ENCODE measurements at places on chromosomes 5 and 9.

DNA sequence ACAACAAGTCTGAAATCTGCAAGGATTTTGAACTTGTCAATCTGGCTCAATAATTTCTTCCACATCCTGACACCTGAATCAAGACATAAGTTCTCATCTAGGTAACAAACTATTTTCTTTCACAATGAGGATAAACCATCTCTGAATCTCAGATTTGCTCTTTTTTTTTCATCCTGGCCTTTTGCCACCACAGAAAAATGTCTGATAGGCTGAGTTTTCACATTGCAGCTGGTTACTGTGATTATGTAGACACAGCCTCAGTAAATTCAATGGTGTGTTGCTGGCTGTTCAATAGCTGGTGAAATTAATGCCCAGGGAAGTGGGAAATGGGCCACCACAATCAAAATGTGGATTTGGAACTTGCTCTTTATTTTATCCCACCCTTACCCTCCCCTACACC lies 2.8 kb upstream of the ADRA1B start:
- DNase-seq: no peak

- DNase-seq: no peak
Measured at GRCh38 chr5:45596320-45596719, 99.9 kb downstream of the HCN1 start.

DNA sequence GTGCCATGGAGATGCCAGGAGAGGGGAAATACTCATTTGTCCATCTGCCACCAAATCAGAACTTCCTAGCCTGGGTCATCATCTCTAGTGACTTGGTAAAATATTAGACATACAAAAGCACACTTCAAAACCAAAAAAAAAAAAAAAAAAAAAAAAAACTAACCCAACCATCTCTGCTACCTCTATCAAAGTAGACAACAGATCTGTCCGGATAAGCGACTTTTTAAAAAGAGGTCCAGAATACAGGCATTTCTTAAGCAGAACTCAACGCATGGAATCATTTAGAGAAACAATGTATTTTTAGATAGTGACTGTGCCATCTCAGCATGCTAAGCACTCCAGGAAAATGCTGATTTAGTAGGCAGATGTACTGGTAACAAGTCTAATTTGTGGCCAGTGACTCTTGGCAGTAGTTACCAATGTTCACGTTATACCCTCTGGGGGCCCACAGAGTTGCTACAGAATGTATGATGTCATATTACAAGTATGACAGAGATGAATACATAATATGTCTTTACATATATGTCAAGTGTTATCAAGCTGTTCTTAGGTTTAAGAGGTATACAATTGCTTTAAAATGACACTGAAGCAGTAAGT lies 107.8 kb downstream of the SMIM23 start:
- DNase-seq: no peak

DNA sequence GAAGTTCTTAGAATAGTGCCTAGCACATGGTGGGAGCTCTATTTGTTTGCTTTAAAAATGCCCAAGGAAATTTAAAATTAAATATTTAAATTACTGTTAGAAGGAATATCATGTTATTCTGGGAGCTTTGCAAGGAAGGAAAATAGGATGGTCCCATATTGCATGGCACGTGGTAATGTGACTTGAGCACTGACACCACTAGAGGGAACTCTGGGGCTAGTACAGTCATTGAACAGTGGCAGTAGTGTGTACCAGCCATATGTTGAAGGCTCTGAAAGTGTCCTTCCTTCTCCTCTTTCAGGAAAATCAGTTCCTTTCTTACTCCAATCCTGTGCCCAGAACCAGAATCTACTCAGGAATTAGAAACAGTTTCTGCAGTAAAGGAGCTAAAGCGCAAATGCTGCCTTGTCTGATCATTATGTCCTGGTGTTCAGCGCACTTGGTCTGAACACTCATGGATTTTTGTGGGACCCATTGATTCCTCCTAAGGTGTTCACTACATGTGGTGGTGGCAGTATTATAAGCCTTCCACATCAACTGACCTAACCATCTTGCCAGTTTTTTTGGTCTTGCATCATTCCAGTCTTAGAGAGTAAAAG lies 54.1 kb downstream of the GDA start:
- no peak for DNase-seq

DNA sequence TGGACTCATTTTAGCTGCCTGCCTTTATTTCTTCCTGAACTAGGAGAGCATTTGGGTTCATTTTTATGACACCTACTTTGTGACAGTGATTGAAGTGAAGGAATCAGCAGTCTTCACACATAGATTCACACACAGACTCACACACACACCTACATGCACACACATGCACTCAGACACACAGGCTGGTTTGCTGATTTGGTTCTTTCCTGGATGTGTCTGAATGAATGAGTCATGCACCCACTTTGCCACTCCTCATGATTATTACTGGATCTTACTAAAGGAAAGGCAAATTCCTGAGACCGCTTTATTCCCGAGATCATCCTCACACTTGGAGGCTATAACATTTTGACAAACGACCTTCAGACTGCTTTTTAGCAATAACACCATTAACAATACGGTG lies 529.5 kb downstream of the AGTPBP1 start:
- DNase-seq: no peak

GRCh38 chr5:143059355-143059754 lies 289.2 kb downstream of the ARHGAP26 start:
- DNase-seq: no peak

- no peak for DNase-seq
Measured at GRCh38 chr5:157216391-157217142, 35.9 kb downstream of the ITK start.

DNA sequence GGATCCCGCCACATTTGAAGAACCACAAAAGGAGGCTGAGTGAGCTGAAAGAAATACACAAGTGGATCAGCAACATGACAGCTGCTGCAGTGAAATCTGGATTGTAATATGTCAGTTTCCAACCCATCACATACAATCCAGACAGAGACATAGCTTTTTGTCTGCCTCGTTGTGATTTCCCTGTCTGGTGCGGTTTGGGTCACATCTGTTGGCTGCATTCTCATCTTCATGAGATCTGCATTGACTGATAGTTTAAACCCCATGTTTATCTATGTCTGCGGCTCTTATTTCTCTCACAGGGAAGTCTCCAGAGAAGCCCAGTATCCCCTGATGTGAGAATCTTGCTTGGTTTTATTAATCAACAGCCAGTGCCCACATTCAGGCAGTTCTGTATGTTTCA lies 403.1 kb upstream of the ZNF608 start:
- no peak for DNase-seq

- no peak for DNase-seq
Measured at GRCh38 chr5:100505984-100506670, 29.0 kb upstream of the FAM174A start.

GRCh38 chr5:159021901-159022556 lies 77.7 kb downstream of the EBF1 start:
- DNase-seq: peak; percentile 33

DNA sequence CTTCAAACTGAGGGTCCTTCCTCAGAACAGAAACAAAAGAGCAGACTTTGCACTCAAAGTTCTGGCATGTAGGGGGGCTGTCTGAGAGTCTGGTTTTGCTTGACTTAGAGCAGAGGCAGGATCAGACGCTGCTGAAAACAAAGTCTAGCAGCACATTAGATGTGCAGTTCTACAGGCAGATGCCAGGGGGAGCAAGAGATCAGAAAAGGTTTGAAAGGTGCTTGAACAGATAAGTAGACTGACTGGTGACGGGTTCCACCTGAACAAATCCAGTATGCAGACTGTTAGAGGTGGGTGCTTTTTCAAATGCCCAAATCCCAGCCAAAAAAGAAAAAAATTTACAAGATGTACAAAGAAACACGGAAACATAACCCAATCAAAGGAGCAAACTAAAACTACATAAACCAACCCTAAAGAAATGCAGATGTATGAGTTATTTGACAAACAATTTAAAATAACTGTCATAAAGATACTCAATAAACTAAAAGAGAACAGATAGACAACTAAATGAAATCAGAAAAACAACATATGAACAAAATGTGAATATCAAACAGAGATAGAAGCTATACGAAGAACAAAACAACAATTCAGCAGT lies 194.7 kb upstream of the FREM1 start:
- DNase-seq: peak; percentile 71

DNA sequence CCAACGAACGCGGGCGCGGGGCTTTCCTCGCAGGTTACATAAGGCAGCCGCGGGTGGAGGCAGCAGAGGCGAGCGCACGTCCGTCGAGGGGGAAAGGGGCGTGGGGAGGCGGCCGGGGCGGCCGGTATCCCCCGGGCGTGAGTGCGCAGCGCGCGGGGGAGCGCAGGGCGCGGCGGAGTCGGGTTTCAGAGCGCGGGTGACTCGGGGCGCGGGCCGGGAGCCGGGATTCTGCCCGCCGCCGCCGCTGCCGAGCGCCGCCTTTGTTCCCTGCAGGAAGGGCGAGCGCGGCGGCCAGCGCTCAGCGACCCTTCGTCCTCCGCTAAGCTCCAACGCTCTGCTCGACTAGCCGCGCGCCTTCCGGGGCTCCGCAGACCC lies at the start of gene COL15A1:
Gene COL15A1 (plus strand): TSS at position 226 of the 375 bp plus-strand sequence. CDS start 155 bp downstream, outside the sequence.
- DNase-seq: peak; percentile 46

- no peak for DNase-seq
Measured at GRCh38 chr5:179269781-179270543, 75.3 kb downstream of the ADAMTS2 start.

GRCh38 chr5:160245506-160246086 lies 16.3 kb downstream of the FABP6 start:
- no peak for DNase-seq

DNA sequence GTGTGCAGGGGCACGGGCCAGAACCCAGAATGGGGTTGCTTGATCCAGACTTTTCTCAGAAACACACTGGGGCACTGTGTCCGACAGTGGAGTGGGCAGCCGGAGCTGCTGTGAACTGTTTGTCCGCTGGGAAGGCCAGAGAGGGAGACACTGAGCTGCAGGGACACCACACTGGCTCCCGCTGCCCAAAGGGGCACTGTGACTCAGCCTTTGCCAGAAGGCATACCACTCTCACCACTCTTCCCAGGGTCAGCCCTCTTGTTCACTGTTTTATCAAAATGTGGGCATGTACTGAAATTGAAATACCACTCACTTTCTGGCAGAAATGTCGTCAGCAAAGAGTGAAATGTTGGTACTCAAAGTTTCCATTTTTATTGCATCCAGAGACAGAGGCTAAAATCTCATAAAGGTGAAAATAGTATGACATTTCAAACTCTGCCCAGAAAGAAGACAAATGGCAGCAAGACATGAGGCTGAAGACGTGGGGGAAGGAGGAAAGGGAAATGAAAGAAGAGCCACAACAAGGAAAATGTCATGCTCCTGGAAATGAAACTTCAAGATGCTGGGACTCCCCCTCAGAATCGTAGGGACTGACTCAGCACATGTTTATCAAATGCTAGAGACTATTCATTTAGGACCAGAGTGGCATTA lies 4.5 kb upstream of the IL7R start:
- no peak for DNase-seq

GRCh38 chr9:127424676-127424999 lies 456 bp downstream of the ZNF79 start:
- no peak for DNase-seq

DNA sequence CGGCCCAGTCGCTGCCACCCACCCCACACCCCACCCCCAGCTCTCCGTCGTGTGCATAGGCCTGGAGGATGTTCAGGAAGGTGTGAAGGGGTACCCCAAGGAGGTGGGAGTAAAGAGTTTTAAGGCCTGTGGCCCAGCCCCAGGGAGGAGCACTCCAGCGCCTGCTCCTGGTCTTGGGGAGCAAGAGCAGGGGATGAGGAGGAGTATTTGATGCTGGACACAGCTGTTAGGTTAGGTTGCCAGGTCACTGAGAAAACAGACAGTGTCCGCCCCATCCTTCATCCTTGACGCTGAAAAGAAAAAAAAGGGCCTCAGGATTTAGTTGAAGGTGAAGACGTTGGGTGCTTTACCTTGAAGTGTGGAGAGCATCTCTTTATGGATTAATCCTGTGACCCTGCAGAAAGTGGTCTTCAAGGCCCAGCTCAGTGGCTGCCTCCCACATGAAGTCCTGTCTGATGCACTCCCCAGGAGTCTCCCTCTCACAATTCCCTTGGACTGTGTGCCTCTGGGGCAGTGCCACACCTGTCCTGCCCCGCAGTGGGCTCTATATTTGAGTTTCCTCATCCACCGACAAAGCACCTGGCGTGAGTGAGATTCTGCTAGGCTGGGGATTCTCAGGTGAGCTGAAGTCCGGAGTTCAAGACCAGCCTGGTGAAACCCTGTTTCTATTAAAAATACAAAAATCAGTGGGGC lies 101.8 kb downstream of the SPRY4 start:
- no peak for DNase-seq

GRCh38 chr9:126221480-126221879 lies 105.1 kb upstream of the MVB12B start:
- no peak for DNase-seq

- no peak for DNase-seq
Measured at GRCh38 chr5:54754878-54755277, 230.5 kb downstream of the ESM1 start.

DNA sequence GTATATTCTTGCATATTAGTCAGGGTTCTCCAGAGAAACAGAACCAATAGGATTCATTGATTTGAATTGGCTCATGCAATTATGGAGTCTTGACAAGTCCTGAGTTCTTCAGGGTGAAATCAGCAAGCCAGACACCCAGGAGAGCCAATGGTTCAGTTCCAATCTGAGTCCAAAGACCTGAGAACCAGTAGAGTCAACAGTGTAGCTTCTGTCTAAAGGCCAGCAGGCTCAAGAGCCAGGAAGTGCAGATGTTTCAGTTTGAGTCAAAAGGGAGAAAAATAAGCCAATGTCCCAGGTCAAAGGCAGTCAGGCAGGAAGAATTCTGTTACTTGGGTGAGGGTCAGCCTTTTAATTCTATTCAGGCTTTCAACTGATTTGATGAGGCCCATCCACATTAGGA lies 37.8 kb upstream of the ANKRD34B start:
- DNase-seq: no peak

DNA sequence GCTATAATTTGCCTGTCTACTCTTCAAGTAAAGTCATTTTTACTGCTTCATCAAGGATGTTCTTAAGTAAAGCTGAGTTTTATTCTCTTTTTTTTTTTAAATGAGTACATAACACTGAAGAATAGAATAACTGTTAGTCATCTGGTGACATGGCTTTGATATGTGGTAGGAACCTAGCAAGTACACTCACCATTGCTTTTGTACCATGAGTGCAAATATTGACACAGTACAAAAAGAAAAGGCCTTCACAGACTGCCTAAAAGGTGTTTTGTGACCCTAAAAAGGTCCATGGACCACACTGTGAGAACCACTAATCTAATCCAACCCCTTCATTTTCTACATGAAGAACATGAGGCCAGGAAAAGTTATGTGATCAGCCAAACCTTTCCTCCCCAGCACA lies 55.0 kb downstream of the ECPAS start:
- DNase-seq: no peak

GRCh38 chr5:54292866-54293265 lies 17.5 kb downstream of the ARL15 start:
- DNase-seq: no peak

DNA sequence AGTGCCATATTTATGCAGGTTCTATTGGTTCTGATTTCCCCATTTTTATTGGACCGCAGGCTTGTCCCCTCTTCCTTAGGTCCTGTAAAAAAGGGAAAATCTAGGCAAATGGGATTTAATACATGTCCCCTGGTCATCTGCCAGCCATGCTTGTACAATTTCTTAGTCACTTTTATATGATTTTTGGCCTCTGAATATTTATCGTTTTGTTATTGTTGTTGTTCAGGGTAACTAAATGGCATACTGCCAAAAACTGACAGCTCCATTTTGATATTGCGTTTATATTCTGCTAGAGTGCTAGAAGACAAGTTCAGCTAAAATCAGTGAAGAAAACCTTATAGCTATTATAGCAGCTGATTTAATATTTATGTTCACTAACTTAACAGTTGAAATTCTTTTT lies 770.2 kb upstream of the FAM174A start:
- DNase-seq: no peak

Data from NCI-H526 (cell line).